ENCODE measurements at places on chromosomes 1 and 21.

GRCh38 chr1:238701024-238701423 is 685.3 kb upstream of the CHRM3 start:
- DNase-seq = no peak

- peak; percentile 43 for DNase-seq
Measured at GRCh38 chr1:45172005-45172404, 34.4 kb downstream of the ZSWIM5 start.

DNA sequence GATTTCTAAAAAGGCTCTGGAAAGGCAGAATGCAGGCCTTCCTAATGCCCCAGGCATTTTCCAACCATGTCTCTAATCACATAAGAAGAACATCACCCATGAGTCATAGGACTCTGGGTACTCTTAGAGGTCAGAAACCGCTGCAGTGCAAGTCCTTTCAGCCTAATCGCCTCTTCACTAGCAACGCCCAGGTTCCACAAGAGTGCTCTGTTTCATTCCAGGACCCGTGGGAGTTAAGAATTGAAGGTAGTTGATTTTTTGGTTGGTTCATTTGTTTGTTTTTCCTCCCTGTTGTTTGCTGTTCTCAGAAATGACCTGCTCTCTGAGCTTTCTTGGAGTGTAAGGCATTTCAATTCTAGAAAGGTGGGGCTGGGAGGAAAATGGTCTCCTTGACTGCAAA is 123.2 kb downstream of the NR5A2 start:
- DNase-seq = peak; percentile 88

- DNase-seq = no peak
Measured at GRCh38 chr1:26148887-26149286, 10.0 kb upstream of the FAM110D start.

DNA sequence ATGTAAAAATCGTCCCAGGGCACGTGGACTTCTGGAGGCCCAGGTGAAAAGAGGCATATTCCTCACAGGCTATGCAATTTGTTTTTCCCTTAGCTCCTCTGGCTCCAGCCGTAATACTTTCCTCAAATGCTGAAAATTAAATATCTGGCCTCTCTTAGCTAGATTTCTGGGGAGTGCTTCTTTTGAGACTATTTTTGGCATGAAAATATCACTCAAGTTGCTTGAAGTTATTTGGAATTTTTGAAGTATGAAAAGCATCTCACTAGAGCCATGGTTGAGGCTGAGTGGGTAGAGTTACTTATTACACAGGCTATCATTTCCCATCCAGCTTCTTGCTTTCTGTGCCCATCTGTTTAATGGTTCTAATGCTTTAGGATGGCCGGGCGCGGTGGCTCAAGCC is 59.7 kb downstream of the MYOM3 start:
- DNase-seq = no peak

DNA sequence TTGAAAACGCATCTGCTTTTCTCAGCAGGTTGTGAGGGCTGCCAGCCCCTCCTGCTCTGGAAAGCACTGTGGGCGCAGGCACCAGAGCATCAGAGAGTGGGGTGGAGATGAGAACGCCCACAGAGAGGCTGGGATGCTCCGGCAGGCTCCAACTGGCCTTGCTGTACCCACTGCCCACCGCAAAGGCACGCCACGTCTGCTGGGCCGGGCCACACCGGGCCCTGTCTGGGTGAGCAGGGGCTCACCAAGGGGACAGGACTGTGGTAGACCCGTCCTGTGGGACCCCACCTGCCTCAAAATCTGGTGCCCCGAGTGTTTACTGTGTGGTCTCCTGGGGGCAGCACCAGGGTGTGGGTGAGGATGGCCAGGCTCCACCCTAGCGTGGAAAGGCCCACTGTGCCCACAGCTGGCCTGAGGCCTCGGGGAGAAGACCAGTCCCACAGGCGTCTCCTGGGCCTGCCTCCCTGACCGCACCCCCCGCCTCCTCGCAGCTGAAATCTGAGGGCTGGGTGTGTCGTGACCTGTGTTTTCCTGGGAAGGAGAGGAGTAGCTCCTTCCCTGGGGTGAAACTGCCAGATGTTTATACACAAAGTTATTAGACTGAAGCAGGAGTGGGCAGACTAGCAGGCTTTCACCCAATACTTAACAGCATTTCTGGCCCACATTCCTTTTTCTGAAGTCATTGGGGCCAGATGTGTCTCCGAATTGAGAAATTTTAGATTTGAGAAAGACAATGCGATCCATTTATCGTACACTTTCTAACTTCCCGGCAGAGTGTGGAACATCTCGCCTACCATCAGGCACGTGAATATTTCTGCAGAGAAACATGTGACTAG is 53.8 kb downstream of the STUM start:
- no peak for DNase-seq
